ENCODE measurements at places on chromosomes 2 and 18.

DNA sequence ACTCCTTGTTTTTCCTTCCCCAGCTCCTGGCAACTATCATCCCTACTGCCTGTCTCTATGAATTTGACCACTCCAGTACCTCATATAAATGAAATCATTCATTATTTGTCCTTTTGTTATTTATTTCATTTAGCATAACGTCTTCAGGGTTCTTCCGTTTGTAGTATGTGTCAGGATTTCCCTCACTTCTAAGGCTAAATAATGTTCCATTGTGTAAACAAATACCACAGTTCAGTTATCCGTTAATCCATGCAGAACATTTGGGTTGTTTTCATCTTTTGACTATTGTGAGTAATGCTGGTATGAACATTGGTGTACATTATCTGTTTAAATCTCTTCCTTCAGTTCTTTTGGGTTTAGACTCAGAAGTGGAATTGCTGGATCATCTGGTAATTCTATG, 18.8 kb downstream of the DYNC2LI1 start:
- DNase-seq: no peak

DNA sequence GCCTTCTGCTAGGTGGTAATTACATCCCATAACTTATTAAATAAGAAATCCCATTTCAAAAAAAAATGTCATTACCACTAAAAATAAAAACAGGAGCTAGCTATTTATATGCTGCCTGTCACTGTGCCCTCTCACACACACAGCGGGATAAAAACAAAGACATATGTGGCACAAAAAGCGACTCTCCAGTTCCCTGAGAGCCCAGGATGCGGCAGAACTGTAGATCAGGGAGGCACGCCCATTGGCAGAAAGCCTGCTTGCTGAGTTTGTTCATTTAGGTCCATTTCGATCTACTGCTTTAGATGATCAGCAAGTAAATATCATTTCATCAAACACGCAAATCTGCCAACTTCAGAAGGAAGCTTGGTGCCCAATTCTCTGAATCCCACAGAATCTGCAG, 124.4 kb downstream of the TMEM163 start:
- no peak for DNase-seq

DNA sequence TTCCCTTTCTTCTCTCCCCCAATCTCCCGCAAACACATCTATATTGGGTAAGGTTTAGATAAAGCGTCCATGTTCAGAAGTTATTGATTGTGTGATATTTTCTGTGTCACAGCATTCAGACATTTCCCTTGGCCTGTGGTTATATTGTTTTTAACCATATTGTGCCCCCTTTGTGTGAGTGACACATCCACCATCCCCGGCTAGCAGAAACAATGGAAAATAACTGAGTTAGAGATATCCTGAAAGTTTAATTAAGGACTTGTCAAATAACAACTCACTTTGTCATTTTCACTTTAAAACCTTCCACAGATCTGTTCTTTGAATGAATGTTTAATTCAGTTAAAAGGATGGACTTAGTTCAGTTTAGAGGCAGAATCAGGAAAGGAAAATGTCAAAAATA, 151.0 kb downstream of the KCNJ3 start:
- no peak for DNase-seq

GRCh38 chr2:224722250-224722649, 6.1 kb upstream of the CCDC195 start:
- no peak for DNase-seq

All from activated T-cell treated with anti-CD3 and anti-CD28 coated beads for 24 hours (primary cell).